Heart right ventricle (tissue), 16 donors: ENCODE measurements at places on chromosomes 4 and X. TPM values are rescaled to one million over a fixed set of nuclear protein-coding genes. Genes with fewer than 3 reads are reported as not detected.

DNA sequence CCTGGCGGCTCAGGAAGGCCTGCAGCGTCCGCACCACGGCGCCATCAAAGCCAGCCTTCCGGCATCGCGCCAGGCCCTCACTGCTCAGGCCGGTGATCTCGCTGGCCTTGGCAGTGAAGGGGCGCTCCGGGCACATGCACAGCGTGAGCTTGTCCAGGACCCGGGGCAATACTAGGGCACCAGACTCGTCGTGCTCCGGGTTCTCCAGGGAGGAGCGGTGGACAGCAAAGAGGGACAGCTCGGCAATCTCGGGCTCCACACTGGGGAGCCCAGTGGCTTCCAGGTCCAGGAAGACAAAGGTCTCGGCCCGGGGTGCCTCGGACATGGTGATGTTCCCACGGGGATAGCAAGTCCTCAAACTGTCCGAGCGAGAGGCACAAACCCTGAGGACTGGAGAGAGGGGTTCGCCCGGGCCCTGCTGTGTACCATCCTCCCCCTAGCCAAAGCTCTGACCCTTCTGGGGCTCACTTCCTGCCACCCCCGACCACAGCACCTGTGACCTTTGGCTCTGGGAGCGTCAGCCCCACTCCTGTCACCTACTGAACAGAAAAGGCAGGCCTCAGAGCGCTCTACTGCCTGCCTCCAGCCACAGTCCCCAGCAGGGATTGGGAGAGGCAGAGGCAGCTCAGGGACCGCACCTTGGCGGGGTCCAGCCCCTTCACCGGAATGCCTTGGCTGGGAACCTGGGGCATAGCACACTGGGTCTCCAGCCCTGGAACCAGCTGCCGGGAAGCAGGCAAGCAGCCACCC lies 575 bp downstream of the TREX2 start:
- no peak for DNase-seq

DNA sequence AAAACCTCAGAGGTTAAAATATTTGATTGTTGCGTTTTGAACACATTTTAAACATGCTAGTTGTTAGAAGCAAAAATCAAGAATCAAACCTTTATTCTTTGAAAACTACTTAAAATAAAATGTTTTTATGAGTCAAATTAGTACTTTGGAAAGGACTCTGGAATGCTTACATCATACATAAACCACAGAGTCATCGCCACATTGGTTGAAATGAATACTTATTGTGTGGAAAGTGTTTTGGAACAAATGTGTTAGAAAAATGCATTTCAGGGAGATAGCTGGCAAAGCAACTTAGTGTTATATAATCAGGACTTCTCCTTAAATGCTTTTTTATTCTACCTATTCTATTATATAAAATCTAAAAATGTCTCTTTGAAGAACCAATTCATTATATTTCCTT lies 49.4 kb upstream of the CAMK2D start:
- DNase-seq, result no peak

GRCh38 chr4:159504684-159505083 lies 401.8 kb downstream of the RAPGEF2 start:
- DNase-seq, result no peak

GRCh38 chr4:1572521-1572920 lies 111.6 kb downstream of the FAM53A start:
- peak; percentile 4 for DNase-seq

Gene PCDH19
- polyA plus RNA-seq, result 0.16 TPM
